Stimulated activated CD8-positive, alpha-beta memory T cell treated with anti-CD3 and anti-CD28 coated beads, Interleukin-4, amount 100 ng/mL, for 1 hour (primary cell): ENCODE measurements at places on chromosomes 16 and 17.
A peak's percentile ranks its signal among the peaks of the same experiment; 100 is the strongest.

DNA sequence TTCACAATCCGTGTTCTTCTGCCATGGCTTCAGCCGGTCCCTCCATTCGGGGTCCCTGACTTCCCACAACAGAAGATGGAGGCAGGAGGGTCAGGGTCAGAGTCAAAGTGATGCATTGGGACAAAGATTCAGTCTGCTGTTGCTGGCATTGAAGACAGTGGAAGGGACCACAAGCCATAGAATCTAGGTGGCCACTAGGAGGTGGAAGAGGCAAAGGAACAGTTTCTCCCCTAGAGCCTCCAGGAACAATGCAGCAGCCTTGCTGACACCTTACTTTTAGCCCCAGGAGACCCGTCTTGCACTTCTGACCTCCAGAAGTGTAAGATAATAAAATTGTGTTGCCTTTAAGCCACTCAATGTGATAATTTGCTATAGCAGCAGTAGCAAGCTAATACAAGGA, 55.9 kb downstream of the MFSD11 start:
- DNase-seq, result no peak

GRCh38 chr17:63275971-63276745, 169.9 kb downstream of the CYB561 start:
- DNase-seq, result no peak

- no peak for DNase-seq
Measured at GRCh38 chr17:17231621-17232302, 5.2 kb downstream of the FLCN start.

GRCh38 chr17:40341808-40342503, 22.6 kb downstream of the GJD3 start:
- no peak for DNase-seq

DNA sequence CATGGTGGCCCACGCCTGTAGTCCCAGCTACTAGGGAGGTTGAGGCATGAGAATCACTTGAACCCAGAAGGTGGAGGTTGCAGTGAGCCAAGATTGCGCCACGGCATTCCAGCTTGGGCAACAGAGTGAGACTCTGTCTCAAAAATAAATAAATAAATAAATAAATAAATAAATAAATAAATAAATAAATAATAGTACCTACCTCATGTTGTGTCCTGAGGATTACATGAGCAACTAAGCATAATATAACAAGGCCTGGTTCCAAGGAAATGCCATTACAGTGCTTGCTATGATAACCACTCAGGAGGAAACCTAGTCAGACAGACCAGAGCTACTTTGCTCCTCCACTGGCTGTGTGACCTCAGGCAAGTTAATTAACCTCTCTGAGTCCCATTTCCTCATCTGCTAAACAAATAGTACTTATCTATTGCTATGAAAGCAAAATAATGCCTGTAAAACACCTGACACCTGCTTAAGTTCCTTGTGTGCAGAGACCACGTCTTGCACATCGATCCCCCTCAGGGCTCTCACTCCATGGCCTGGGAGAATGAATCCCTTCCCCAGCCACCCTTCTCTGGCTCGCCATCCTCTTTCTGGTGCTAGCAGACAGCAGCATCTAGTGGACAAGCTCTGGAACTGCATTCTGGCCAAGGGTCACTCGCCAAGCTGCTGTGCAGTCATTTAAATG, 7.5 kb downstream of the EPOP start:
- no peak for DNase-seq

GRCh38 chr17:79024901-79025737, 1.1 kb downstream of the C1QTNF1 start:
- DNase-seq, result no peak

DNA sequence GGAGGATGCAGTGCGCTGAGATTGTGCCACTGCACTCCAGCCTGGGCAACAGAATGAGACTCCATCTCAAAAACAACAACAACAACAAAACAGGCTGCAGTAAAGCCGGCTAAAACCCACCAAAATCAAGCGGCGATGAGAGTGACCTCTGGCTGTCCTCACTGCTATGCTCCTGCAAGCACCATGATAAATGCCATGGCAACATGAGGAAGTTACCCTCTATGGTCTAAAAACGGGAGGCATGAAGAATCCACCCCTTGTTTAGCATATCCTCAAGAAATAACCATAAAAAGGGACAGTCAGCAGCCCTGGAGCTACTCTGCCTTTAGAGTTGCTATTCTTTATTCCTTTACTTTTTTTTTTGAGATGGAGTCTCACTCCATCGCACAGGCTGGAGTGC, 8.4 kb upstream of the LGALS3BP start:
- DNase-seq, result no peak

- peak; percentile 12 for DNase-seq
Measured at GRCh38 chr17:42608305-42609181, 631 bp downstream of the RETREG3 start.

DNA sequence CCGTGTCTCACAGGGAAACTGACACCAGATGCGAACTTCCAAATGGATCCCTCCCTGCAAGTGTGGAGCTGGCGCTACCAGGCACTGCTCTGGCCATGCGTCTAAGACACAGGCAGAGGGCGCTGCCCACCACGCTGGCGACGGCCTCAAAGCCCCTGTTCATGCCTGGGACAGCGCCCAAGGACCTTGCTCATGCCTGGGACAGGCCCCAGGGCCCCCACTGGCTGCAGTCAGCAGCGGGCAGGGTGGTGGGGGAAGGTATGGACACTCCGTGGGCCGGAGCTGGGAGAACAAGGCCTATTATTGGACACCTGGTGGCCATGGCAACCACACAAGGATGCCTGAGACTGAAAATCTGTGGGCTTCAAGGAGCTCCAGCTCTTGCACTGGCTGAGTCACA, 8.8 kb downstream of the ZG16B start:
- DNase-seq, result peak; percentile 33

- no peak for DNase-seq
Measured at GRCh38 chr17:62966426-62967204, 580 bp downstream of the TANC2 start.

- DNase-seq, result no peak
Measured at GRCh38 chr16:81446907-81447268, 2.3 kb downstream of the CMIP start.

DNA sequence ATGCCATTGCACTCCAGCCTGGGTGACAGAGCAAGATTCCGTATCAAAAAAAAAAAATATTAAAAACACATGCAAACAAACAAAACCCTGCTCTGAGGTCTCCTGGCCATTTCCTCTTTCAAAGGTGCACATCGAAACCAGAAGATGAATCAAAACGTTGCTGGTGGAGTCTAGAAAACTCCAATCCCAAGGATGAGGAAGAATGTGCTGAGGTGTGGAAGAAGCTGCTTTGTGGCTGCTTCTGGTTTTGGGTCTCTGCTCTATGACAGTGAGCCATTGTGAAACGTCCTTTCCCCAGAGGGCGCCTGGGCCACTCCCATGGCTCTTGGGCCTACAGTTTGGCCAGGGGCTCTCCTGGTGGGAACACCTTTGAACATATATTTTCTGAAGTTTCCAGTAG, 112.6 kb downstream of the IRF8 start:
- no peak for DNase-seq

GRCh38 chr17:31842195-31843069, 16.6 kb downstream of the COPRS start:
- DNase-seq, result peak; percentile 38

DNA sequence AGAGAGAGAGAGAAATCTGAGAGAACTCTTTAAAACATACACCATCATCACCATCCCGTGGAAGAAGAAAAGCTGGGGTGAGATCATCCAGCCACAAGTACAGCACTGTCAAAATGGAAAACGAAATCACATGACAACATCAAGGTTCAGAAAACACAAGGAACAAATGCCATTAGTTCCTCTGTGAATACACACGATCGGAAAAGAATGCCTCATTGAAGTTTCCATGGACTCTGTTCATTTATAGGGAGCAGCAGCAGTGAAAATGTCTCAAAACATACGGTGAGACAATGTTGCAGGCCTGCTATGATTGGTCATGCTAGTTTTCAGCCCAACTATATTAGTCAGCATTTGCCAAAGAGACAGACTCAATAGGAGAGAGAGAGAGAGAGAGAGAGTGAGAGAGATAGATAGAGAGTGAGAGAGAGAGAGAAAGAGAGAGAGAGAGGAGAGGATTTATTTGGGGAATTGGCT, 4.4 kb downstream of the CFAP97D1 start:
- no peak for DNase-seq

- DNase-seq, result no peak
Measured at GRCh38 chr17:12055889-12056288, 35.2 kb downstream of the MAP2K4 start.

- no peak for DNase-seq
Measured at GRCh38 chr17:68682903-68683302, 81.7 kb upstream of the FAM20A start.

DNA sequence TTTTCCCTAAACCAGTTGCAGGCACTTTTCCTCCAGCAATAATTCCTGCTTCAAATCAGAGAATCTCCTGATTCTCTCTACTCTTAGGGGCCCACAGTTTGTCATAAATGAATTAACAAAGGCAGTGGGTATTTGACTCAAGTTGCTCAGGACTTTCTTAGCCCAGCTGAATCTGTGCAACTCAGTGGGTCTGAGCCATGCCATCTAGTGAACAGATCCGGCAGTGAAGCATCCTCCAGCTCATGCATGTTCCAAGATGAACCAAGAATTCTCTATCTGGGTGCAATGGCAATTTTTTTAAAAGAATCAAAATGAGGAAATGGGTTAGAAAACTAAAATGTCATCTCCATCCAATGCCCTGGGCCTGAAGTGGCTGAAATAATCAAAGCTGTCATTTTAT, 575.2 kb upstream of the CDH11 start:
- DNase-seq, result no peak

DNA sequence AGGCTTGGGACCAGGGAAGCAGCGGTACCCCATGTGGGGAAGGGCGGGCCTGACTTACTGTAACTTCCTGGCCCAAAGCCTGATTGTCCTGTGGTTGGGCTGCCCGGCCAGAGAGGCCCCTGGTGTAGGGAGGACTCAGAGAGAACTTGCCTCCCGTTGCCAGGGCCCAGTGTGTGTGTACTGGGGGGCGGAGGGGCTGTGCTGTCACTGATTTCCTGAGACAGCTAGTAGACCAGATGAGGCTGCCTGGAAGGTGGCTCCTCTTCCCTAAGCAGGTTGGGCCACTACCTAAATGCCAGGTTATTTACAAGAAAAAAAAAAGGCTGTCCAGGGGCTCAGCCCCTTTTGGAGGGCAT, 16.7 kb downstream of the SOCS3 start:
- no peak for DNase-seq

DNA sequence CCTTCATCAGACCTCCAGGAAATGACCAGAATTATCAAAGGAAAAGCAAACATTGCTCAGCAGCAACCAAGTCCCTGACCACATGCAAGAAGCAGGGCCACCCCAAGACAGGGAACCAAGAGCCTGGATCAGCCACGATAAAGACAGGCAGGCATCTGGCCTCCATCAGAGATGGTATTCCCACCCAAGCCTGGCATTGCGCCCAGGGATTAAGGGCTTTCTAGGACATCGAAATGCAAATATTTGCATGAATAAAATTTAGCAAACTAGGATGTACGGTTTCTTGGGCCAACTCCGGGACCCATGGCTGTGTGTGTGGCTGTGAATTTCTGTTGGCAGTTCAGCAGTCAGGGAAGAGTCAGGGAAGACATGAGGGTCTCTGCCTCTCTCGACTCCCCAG, 241.4 kb upstream of the DYNLRB2 start:
- DNase-seq, result no peak

DNA sequence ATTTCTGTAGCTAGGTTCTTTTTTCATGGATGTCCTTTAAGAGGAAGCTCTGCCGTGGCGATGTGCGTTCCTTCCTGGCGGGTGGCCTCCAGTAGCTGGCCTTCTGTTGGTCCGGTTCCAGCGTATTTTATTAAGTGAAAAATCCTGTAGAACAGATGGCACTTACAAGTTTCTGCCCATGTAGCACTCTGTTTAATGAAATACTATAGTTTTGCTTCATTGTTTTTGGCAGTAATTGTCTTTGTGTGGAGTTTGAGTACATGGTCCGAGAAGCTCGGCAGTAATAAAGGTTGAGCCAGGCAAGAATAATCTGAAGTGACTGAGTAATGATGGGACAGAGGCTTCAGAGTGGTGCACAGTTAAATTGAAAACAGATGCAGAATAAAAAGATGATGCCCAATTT, 20.4 kb downstream of the USP10 start:
- no peak for DNase-seq

DNA sequence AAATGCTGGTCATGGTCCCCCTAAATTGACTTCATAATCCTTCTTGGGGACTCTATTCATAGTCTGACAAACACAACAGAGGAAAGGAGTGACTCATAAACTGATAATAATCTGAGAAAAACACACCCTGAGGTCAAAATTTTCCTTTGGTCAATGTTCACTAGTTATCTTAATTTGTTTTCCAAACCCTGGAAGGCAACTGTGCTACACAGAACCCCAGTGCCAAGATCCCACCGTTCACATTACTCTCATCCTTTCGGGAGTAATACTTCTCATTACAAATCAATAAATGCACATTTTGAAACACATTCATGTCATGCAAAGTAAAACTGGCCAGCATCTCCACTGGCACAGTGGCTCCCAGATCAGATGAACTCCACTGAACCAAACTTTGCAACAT, 23.2 kb downstream of the COIL start:
- no peak for DNase-seq

GRCh38 chr16:49826515-49826914, 29.4 kb downstream of the ZNF423 start:
- DNase-seq, result no peak

- peak; percentile 68 for DNase-seq
Measured at GRCh38 chr17:2828397-2829038, 32.3 kb downstream of the RAP1GAP2 start.

DNA sequence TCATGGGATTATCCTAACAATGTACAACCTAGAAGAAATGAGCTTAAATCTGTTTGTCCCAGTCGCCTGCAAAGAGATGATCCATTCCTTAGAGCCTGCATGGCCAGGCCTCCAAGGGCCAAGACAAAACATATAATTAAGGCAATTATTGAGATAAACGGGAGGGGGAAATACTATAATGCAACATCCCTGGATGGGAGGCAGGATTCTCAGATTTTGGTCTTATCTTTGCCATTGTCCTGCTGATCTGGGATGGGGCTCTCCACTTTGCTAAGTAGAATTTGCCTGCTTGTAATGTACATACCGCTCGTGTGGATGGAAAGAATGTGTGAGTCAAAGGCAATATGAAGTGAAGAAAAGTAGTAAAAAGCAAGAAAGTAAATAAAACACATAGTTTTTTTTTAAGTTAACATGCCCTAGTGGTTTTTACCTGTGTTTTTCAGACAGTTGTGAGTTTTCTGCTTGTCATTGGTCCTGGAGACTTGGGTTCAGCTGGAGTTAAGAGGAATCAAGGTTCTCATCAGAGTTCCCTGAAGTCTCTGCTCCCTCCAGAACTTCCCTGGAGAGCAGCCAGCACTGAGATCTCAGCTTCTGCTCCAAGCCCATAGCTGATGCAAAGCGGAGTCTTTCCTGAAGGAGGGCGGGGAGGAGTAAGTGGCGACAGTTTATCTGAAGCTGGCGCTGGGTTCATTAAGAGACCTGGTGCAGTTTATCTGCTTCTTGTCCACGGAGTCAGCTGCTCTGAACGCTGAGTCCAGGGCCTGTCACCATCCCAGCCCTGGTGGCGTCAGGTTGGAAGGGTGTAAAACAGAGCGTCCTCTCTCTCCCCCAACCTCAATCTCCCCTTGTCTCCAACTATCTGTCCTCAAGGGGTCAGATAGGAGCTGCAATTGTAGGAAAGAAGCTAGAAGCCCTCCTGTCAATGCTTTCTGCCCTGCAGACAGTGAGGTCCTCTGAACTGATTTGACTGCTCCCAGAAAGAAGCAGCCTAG, 30.1 kb downstream of the HOXB1 start:
- no peak for DNase-seq

GRCh38 chr16:89409161-89409711, 81.1 kb downstream of the ANKRD11 start:
- DNase-seq, result peak; percentile 41
